CD4-positive, alpha-beta T cell (primary cell): ENCODE measurements at places on chromosomes 4 and X. TPM values are rescaled to one million over a fixed set of nuclear protein-coding genes. Genes with fewer than 3 reads are reported as not detected.

The LRAT gene
- not detected for total RNA-seq

The IL15 gene
- total RNA-seq = 0.60 TPM

The TRIM60 gene
- total RNA-seq = not detected

The COL4A6 gene
- total RNA-seq = not detected

The COX18 gene
- 6.3 TPM for total RNA-seq

The ARHGAP24 gene
- 0.30 TPM for total RNA-seq

The NSDHL gene
- 2.7 TPM for total RNA-seq

The STOX2 gene
- total RNA-seq = not detected

The HELT gene
- not detected for total RNA-seq

The KLHL34 gene
- 0.70 TPM for total RNA-seq

The SLC9B1 gene
- total RNA-seq = 3.6 TPM

The PLS3 gene
- not detected for total RNA-seq
